ENCODE measurements at places on chromosomes 13 and 19.
A peak's percentile ranks its signal among the peaks of the same experiment; 100 is the strongest.

DNA sequence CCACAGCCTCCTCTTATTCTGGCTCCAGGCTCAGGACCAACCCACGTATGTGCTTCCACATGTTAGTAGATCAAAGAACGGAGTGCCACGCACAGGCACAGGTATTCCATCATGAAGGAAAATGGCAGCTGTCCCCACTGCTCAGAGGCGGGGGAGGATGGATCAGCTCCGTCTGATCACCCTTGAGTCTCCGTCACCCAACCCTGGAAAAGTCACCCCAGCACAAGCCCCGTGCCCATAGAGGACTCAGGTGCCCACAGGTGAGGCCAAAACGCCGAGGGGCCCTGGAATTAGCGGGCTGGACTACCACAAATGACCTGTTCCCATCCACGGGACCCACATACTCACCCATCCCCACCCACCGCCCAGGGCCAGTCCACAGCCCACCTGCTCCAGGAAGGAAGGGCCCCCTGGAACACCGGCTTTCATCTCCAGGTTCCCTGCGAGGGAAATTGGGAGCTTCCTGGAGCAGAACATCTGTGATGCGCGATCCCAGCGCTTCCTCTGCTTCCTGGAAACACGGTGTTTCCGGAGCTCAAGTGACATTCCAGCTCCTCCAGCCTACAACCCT lies 120.5 kb upstream of the SPACA7 start:
- no peak for DNase-seq

DNA sequence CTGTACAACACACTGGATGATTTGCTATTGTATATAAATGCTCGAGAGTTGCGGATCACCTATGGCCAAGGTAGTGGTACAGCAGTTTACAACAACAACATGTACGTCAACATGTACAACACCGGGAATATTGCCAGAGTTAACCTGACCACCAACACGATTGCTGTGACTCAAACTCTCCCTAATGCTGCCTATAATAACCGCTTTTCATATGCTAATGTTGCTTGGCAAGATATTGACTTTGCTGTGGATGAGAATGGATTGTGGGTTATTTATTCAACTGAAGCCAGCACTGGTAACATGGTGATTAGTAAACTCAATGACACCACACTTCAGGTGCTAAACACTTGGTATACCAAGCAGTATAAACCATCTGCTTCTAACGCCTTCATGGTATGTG lies 21.5 kb downstream of the OLFM4 start:
- DNase-seq = no peak

GRCh38 chr19:27740396-27740795 lies 1472.6 kb downstream of the UQCRFS1 start:
- DNase-seq = no peak

GRCh38 chr13:32428581-32429432 lies 877 bp upstream of the N4BP2L1 start:
- peak; percentile 22 for DNase-seq

GRCh38 chr19:6056801-6057650 lies 53.3 kb downstream of the RFX2 start:
- DNase-seq = peak; percentile 98

DNA sequence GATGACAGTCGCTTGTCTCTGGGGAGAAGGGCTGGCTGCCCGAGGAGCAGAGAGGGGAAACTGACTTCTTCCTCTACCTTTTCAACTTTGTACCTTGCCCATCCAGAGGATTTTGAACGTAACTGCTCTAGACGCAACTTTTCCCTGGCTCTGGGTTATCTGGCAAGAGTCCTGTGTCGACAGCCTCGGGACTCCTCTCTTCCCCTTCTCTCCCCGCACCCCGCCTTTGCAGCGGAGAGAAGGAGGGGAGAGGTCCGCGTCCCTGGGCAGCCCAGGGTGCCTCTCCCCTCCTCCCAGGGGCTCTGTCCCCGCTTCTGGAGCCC lies 574 bp downstream of the SH3GL1 start:
- peak; percentile 65 for DNase-seq

- no peak for DNase-seq
These were observed 1.3 kb downstream of the GNG8 start for GRCh38 chr19:46634656-46635218.

DNA sequence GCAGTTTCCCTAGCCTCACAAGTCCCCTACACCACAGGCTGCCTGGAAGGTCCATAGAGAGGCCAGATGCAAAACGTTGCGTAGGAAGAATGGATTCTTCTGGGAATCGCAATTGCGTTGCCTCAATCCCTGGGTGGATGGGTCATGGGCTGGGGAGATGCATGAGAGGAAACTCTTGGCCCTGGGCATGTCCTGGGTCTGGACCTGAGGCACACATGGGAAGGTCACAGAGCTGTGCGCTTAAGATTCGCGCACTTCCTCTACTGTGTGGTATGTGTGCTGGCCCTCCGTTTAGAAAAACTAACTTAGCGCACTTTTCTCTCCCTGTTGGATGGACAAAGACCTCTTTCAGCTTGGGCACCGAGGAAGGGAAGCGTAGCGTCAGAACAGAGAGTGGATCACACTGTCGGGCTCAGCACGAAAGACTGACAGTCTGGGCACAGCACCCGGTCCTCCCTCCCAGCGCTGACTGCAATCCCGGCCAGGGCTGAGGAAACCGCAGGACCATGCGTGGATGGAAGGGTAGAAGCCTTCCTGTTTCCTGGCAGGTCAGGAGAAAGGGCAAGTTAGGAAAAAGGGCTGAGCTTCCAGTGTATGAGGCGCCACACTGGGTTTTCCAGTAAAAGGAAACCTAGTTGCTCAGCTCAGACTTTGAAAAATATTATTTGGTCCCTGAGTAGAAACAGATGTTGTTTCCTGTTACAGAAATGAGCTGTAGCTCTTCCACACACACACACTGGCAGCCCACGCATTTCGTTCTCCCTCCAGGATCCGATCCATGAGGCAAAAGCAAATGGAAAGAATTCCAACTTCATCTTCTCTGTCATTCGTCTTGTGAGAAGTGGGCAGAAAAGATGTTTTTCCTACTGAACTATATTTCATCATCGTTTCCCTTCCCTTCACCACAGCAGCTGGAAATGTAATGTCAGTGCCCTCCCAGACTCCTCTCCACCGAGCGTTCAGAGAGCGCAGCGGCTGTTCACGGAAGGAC lies 86.0 kb downstream of the ING1 start:
- peak; percentile 88 for DNase-seq

DNA sequence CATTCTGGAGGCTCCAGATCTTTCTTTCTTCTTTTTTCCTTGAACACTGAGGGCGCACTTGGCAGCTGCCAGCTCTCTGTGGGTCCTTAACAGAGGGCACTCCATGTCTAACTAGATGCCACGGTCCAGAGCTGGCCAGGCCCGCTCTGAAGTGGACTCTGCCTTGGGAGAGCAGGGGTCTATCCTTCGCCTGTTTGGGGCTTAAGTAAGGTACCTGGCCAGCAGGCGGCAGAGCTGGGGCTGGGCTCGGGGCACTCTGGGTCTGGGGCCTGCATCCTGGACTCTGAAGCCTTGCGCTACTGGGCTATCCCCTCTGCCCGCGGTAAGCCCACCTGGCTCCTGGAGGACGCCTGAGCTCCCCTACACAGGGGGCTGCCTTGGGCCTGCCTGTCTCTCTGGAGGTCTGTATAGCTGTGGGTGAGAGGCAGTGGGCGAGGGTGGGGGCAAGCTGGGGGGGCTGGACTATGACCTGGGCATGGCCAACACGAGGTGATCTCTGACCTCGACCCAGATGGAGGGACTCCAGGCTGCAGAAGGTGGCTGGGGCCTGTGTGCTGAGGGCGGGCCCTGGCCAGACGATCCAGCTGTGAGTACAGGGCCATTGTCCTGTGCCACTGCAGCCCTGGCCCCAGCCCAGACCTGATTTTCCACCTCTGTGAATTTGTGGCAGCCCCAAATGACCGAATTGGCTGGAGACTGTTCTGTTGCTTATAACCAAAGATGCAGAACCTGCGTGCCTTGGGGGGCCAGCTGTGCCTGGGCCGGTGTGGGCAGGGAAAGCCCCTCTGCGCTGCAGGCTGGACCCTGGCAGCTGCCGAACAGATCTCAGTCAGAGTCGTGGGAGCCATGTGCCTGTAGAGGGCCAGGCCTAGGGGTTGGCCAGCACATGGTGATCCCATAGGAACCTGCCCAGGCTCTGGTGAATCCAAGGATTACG lies 26.5 kb downstream of the CEBPG start:
- no peak for DNase-seq

DNA sequence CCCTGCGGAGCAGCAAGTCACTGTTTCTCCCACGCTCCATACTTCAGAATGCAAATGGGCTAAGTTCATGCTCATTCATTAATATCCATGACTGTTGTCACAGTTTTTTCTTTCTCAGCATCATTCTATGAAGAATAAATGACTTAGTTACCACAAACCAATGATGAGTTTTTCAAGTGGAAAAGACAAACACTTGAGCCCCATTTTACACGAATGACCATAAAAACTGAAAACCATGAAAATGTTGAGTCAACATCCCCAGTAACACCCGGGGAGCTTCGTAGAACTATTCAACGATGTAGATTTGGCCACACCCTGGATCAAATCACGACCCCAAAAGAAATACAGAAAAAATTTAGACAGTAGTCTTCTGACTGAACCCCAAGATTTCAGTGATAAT lies 99.8 kb upstream of the GJB6 start:
- no peak for DNase-seq
